Non-pigmented ciliary epithelial cell (primary cell): ENCODE measurements at places on chromosomes 1 and 21.

DNA sequence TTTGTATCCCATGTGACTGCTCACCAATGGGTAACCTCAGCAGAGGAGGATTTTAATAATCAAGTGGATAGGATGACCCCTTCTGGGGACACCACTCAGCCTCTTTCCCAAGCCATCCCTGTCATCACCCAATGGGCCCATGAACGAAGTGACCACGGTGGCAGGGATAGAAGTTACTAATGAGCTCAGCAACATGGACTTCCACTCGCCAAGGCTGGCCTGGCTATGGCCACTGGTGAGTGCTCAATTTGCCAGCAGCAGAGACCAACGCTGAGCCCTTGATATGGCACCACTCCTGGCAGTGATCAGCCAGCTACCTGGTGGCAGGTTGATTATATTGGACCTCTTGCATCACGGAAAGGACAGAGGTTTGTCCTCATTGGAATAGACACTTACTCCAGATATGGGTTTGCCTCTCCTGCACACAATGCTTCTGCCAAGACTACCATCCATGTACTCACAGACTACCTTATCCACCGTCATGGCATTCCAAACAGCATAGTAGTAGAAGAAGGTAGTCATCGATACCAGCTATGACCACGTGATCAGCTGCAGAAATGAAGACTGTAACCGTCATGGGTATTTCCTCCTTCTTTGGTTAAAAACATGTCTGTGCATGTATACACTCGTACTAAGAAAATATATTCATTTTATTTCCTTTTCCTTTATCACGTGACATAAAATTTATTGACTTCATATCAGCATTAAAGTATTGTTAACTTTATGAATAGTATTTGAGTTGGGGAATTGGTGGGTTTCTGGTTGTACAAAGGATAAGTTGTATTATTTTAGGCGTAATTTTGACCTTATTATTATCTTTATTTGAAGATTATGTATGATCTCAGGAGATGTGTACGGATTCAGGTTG, 562.6 kb downstream of the PTPRU start:
- no peak for DNase-seq

DNA sequence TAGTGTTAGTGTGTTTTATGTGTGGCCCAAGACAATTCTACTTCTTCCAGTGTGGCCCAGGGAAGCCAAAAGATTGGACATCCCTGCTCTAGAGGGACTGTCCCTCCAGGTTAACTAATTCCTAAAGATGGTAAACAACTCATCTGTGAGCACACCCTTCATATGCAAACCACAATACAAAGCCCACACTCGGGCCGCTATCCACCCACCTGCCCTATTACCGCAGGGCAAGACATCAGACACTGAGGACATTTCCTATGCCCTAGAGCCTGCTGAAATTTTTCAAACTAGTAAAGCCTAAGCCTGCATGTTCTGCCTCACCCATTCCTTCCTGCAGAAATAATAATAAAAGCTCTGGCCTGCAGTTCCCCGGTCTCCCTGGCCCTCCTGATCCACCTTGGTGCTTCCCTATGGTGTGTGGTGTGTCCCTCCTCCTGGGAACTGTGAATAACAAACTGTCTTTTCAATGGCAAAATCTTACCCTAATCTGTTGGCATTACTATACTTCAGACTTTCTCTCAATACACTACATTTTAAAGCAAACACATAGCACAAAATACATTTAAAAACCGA, 39.3 kb upstream of the NTPCR start:
- DNase-seq, result no peak

GRCh38 chr1:201795066-201795465, 33.9 kb upstream of the IPO9 start:
- no peak for DNase-seq

DNA sequence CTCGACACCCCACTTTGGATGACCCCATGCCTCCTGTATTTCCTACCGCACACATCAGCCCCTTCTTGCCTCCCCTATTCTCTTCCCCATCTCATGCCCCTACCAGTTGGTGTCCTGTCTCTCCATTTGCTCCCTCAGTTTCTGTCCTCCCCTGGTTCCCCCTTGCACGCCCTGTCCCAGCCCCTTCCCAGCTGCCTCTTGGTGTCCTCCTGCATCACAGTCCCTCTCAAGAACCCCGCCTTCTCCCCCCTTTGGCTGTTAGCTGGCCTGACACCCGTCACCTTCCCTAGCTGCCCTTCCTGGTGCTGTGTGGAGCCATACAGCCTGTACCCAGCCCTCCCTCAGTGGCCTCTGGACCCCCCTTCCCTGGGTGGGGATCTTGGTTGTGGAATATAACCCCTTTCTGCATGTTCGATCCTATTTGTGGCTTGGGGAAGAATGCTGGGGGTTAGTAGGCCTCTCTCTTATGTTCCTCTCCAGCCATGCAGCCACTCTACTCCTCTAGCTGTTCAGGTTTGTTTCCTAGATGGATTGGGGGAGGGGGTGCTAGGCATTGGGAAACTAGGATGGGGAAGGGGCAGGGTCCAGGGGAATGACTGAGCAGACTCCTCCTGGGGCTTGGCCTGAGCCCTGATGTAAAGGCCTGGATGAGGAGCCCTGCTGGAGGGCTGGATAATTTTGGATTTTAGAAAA, 41.4 kb upstream of the NFASC start:
- no peak for DNase-seq

DNA sequence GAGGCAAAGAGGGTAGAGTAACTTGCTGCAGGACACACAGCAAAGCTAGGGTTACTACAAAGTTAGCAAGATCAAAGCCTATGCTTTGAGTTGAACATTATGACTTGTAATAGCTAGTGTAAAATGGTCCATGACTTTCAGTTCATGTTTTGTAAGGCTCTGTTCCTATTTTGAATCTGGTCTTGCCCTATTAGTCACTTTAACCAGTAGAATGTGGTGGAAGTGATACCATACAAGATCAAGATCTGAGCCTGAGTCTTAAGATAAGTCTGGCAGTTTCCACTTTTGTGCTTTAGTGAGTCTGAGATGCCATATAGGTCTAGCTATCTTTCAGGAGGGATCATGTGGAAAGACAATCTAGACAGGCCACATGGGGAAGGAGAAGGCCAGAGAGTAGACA, 282.1 kb upstream of the BRINP3 start:
- DNase-seq, result no peak

GRCh38 chr1:1664941-1665814, 6.4 kb upstream of the CDK11B start:
- DNase-seq, result no peak

DNA sequence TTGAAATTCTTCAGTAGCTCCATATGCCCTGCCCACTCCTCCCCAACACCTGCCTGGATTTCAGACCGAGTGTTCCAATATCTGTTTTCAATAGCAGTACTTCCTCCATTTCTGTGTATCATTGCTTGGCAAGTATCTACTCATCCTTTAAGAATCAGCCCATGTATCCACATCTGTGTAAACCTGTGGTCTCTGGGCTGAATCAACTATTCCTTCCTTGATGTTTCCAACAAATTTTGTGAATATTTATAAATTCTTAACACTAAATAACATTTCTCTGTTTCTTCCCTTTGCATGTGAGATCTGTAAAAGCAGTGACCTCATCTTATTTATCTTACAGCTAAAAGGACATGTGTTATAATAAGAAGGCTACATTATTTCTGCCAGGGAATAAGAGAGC, 26.0 kb upstream of the UAP1 start:
- no peak for DNase-seq

DNA sequence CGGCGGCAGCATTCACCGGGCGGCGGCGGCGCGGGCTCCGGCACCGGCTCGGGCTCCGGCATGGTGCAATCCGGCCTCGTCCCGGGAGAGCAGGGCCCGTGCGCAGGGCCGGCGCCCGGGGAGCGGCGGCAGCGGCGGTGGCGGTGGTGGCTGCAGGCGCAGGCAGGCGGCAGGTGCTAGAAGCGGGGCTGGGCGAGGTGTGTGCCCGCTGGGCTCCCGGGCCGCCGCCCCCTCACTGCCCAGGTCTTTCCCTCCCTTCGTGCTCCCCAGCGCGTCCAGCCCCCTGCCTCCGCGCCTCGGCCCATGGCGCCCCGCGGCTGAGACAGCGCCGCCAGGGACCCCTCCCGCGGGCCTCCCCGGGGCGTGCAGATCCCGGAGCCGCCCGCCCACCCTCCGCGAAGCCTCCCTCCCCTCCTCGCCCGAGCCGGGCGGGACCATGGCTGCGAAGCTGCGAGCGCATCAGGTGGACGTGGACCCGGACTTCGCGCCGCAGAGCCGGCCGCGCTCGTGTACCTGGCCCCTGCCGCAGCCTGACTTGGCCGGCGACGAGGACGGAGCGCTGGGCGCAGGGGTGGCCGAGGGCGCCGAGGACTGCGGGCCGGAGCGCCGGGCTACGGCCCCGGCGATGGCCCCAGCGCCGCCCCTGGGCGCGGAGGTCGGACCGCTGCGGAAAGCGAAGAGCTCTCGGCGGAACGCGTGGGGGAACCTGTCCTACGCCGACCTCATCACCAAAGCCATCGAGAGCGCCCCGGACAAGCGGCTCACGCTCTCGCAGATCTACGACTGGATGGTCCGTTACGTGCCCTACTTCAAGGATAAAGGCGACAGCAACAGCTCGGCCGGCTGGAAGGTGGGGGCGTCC, 492 bp downstream of the FOXO6 start:
- no peak for DNase-seq

GRCh38 chr1:165189913-165190312, 166.6 kb downstream of the LMX1A start:
- DNase-seq, result no peak

DNA sequence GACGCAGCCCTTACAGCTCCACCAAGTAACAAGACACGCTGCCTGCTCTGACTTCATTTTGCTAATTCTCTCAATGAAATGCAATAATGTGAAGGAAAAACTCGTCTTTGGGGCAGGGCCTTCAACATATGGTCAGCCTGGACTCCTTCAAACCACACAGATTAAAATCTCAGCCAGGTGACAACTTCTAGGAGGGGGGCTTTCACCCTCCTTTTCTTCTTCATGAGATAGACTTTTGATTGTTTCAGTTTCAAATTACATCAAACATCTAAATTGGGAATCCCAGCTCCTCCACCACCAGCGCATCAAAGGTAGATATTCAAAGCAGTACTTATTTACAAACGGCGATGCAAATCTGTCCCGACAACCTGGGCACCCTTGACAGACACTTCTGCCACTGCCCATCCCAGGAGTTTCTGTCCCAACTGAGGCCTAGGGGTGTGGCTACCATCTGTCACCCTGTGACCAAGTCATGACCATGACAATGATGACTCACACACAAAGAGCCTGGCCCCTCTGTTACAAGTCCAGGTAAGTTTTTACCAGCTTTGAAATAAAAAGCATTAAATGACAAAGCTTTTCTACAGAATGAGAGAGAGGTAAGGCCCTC, 29.7 kb downstream of the SSBP3 start:
- DNase-seq, result no peak

GRCh38 chr21:21559285-21560045, 561.3 kb downstream of the NCAM2 start:
- no peak for DNase-seq
